ENCODE measurements at places on chromosomes 1 and 21.

DNA sequence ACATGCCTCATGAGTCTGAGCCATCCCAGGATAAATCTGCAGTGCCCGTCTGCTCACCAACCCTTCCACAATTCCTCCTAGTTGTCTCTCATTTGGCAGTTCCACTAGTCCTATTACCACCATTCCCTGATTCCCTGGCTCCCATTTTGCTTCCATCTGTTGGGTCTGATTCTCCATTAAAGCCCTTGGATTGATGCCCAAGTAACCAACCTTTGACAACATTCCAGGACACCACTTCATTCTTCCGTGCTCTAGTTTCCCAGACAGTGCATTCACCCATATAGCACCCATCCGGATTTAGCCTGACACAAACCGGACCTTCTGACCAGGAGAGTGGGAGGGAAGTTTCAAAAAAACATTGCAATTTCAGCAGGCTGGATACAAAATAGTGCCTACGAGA lies 189.4 kb upstream of the PALMD start:
- no peak for DNase-seq

DNA sequence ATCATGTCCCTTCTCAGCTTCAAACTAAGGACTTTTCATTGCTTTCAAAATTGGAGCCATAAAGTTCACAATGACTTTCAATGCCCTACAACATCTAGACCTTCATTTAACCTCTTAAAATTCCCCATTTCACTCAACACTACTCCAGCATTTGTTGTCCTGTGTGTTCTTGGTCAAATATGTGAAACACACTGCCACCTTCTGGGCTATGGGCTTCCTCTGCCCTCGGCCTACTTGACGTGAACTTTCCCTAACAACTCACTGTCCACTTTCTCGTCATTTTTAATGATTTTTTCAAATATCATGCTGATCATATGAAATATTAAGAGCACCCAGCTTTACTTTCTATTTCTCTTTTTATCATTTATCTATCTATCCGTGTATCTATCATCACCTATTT lies 2018.4 kb downstream of the NCAM2 start:
- peak; percentile 18 for DNase-seq

DNA sequence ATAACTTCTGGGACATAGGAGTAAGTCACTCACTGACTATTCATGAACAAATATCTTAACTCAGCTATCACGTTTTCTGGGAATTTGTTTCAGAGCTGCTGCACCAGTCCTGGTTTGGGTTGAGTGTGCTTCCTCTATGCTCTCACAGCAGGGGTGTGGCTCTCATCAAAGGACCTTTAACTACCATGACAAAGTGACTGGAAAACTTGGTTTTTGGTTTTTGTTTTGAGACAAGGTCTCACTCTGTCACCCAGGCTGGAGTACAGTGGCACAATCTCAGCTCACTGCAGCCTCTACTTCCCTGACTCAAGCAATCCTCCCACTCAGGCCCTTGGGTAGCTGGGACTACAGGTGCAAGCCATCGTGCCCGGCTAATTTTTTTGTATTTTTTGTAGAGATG lies 4.1 kb downstream of the ILDR2 start:
- no peak for DNase-seq

GRCh38 chr1:8462371-8462892 lies 144.5 kb downstream of the SLC45A1 start:
- no peak for DNase-seq
